ENCODE measurements at places on chromosomes 12 and 14.

DNA sequence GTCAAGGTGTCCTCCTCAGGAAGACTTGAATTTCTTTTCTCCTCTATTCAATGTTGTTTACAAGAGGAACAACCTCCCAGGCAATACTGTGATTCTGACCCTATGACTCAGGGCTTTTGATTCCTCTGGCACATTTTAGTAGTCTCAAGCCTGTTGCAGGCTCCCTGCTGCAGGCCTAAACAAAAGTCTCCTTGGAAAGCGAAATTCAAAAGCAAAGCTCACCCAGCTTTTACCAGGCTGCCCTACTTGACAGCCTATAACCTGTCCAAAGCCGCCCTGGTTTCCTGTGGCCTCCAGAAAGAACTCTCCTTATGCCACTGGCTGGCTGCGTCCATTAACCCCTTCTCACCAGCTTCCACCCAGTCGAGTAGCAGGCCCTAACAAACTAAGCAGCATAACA, 11.6 kb downstream of the FGD6 start:
- no peak for DNase-seq

DNA sequence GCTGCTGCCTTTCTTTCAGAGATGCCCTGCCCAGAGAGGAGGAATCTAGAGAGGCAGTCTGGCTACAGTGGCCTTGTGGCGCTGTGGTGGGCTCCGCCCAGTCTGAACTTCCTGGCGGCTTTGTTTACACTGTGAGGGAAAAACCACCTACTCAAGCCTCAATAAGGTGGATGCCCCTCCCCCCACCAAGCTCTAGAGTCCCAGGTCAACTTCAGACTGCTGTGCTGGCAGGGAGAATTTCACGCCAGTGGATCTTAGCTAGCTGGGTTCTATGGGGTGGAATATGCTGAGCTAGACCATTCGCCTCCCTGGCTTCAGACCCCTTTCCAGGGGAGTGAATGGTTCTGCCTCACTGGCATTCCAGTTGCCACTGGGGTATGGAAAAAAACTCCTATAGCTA, 25.6 kb downstream of the SPATA7 start:
- no peak for DNase-seq

DNA sequence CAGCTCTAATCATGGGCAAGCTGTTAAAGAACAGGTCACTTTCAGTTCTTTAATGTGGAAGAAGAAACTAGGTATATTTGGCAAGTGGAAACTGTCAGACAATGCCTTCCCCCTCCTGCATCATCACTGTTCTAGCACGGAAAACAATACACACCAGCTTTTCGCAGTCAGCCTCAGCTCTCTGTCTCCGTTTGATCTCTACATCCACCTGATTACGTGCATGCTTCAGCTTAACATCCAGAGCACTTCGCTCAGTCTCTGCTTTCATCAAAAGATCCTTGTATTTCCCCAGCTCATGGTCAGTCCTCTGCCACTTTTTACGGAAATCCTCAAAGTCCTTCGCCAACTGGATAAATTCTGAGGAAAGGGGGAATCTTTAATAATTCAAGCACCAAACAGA, 19.0 kb downstream of the RACGAP1 start:
- no peak for DNase-seq

DNA sequence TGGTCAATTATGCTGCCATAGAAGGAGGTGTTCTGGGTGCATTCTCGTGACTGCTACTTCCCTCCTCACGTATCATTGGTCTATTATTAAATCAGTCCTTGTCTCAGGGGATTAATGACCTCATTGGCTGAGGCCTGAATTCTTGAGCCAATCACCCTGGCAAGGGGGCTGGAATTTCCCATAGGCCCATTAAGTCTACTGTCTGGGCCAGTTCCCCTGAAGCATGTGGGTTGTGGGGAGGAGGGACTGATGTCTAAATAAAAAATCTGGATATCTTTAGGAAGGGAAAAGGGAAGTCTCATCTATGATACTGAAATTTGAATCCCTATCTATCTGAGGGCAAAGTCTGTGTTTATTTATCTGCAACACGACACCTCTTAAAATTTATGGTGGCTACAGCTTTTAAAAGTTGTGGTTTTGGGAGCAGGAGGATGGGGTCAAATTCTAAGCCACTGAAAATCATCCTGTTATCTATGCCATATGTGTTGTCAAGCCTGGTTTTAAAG, 71.9 kb downstream of the DYRK2 start:
- peak; percentile 34 for DNase-seq

GRCh38 chr12:109524466-109525278, 47.2 kb downstream of the UBE3B start:
- DNase-seq, result no peak

DNA sequence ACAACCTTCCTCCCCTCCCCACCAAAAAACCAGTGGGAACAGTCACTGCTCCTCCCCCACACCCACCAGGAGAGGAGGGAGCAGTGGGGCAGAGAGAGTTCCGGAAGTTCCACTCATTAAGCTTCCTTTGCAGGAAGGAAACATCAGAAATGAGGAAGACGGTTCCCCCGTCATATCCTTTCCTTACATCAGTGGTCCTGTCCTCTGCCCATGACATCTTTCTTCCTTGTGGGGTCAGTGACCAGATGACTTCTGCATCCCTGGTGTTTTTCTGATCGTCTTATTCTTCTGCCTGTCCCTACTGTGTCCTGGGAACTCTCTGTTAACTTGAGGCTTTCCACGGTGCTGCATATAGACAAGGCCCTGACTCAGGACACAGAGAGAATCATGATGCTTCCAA, 40.8 kb upstream of the SPTLC2 start:
- DNase-seq, result no peak

DNA sequence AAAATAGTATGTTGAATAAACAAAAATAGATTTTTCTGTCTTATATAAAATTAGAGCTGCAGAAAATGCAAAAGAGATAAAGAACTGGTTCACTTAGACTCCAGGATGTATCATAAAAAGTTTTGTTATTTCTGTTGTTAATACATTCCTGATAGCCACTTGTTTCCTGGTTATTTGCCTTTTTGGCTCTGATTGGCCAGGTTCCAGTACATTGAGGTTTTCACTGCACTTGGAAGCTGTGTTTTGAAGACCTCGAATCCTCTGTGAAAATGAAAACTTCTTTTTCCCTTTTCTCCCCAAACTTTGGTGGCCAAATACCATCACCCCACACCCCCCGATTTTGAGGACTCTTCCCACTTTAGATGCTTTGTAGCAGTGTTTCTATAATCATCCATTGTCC, 525.3 kb downstream of the MED13L start:
- no peak for DNase-seq

DNA sequence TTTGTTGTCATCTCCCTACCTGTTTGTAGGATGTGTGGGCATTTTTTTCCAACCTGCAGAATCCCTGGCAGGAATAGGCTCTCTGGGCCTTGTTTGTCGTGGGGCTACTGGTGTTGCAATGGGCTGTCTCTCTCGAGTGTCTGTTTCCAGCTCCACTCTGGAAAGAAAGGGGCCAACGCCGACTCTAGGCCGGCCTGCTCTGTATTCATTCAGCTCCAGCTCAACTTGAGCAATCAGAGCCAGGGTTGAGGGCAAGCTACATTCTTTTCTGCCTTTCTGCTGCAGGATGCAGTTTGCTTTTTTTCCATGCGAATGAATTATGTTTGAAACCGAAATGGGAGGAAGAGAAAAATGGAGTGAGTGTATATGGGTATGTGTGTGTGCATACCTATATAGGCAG, 2.3 kb downstream of the JDP2 start:
- DNase-seq, result peak; percentile 44

DNA sequence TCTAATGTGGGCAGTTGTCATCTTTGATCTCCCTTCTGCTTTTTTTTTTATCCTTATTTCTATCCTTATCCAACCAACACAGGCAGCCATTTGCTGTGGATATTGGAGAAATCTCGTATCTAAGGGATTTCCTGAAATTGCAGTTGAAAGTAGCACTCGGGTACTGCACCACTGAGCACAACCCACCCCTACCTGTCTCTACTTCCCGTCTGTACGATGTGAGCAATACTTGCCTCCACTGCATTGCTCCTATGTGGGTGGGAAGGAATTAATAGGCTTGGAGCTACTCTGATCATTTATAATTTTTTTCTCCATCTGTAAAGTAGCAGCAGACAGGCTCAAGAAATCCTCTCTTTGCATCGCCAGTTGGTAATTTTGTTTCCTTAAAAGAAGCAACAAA, 300.4 kb downstream of the SNAPC1 start:
- DNase-seq, result no peak

DNA sequence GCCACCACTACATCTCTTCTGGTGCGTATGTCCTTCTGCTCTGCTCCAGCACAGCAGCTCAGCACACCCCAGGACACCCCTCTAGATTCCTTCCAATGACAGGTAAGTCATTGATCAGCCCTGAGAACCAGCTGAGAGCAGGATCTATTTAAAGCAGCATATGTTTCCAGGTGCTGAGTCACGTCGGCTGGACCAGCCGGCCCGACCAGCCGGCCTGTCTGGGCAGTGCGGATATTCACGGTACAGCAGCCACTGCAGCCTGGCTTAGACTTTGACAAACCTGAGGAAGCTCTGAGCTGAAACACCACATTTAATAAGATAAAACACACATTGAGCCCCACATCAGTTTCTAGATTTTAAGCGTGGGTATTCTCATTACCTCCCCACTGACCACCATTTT, 31.8 kb upstream of the RPH3A start:
- DNase-seq, result no peak

DNA sequence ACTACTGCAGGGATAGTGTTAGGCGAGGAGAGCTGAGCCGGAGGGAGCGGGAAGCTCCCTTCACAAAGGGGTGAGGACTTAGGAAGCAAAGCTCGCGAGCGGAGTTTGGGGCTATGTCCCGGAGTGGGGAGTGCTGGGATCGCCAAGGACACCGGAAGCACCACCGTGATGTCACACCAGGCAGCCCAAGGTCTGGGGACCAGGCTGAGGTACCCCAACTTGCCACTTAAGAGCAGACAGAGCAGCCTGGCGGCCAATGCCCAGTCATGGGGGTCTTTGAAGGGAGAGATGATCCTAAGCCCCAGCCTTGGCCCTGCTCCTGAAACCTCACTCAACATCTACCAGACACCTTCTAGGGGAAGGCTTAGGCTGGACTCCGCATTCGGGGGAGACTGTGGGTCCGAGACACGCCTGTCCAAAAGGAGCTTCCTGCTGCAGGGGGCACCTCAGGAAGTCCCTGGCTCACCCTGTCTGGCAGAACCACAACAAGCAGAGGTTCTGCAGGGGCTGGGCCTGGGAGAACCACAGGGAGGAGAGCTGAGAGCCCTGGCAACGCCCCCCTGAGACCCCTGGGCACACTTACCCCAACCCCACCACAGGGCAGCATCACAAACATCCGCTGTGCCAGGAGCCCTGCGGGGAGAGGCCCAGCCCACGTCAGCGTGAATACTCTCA, 17.8 kb downstream of the SLC48A1 start:
- peak; percentile 26 for DNase-seq

- no peak for DNase-seq
Observed at GRCh38 chr12:46264057-46264456, 4.8 kb downstream of the SLC38A1 start.

- no peak for DNase-seq
Observed at GRCh38 chr12:124240493-124240892, 54.4 kb upstream of the RFLNA start.

- DNase-seq, result no peak
Observed at GRCh38 chr12:12821975-12822374, 8.8 kb downstream of the DDX47 start.

GRCh38 chr14:56004323-56004722, 113.9 kb upstream of the PELI2 start:
- no peak for DNase-seq

DNA sequence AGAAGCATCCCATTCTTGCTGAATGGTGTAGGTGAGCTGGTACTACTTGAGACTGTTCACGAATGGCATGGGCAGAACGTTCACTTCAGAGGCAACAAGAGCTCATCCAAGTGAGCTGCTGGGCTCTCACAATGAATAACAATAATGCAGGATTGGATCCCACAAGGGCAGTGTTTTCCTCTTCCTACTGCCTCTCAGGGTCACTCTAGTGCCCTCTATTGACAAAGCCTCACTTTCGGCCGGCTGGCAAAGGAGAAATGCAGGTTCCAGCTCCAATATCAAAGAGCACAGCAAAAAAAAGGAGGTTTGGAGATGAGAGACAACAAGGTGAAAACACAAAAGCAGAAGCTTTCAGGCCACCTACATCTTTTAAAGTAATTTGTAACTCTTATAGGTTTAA, 74.6 kb upstream of the MYF6 start:
- DNase-seq, result no peak
